Astrocyte of the spinal cord (primary cell): ENCODE measurements at places on chromosomes 6 and 20.

GRCh38 chr20:32474009-32474716 is 111.0 kb downstream of the NOL4L start:
- no peak for DNase-seq

DNA sequence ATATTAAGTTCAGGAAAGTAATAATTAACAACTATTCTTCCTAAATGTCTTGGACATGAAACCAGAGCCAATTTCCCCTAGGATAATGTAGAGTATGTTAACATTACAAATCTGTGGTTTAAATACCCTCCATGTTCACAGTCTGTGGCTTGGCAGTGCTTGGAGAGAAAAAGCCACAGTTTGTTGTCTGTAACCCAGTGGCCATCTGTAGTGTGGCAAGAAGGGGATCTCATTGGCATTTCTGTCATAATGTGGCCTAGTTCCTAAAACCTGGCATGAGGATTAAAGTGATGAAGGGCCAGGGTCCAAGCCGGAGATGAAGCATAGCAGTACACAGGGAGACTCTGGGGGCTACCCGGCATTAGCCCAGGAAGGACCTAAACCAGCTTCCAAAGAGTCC is 31.2 kb downstream of the SYNE1 start:
- peak; percentile 24 for DNase-seq

DNA sequence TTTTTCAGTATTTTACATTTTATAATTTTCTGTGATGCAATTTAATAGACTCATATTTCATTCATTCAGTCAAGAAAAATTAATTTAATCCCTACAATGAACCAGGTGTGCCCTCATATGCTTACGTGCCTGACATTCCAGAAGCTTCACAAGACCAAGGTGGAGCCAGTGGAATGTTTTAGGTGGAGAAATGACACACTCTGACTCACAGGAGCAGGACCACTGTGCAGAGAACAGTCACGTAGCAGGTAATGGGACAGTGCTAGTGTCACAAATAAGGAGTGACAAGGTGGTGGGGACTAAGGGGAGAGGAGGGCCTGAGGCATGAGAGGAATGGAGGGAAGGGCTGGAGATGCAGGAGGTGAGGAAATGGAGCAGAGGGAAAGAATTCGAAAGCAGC is 37.0 kb upstream of the HLA-G start:
- no peak for DNase-seq

DNA sequence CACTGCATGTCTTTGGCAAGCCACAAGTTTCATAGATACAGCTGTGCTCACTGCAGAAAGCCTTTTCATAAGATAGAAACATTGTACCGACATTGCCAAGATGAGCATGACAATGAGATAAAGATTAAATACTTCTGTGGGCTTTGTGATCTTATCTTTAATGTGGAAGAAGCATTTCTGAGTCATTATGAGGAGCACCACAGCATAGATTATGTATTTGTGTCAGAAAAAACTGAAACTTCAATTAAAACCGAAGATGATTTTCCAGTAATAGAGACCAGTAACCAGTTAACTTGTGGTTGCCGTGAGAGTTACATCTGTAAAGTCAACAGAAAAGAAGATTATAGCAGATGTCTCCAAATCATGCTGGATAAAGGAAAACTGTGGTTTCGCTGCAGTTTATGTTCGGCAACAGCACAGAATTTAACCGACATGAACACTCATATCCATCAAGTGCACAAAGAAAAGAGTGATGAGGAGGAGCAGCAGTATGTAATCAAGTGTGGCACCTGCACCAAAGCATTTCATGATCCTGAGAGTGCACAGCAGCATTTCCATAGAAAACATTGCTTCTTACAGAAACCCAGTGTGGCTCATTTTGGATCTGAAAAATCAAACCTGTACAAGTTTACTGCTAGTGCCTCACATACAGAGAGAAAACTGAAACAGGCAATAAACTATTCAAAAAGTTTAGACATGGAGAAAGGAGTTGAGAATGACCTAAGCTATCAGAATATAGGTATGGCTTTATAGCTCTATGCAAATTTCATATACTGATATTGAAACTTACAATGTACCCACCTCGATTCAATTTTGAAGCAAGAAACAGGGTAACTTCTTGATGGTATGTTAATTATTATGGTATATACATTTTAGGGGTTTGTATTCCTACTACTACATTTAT is 23.9 kb upstream of the BAG2 start:
- no peak for DNase-seq

GRCh38 chr6:23690453-23691049 is 435.5 kb upstream of the NRSN1 start:
- DNase-seq, result no peak

- no peak for DNase-seq
Measured at GRCh38 chr20:54017846-54018245, 52.5 kb downstream of the BCAS1 start.

DNA sequence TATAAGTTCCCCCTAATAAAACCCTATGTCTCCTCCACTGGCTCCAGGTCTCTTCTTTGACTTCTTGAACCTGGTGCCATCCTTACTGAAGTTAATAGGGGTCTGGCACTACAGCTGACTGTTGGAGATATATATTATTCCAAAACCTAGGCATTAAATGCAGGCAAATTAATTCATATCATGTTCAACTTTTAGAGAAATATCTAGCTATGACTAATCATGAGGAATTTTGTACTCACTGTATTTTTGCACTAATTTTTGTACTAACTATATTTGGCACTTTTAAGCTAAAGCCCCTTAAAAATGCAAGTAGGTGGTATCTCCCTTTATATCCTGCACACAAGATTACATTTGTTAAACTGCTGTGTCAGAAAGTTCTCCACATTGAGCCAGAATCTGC is 10.9 kb downstream of the DPPA5 start:
- DNase-seq, result no peak

DNA sequence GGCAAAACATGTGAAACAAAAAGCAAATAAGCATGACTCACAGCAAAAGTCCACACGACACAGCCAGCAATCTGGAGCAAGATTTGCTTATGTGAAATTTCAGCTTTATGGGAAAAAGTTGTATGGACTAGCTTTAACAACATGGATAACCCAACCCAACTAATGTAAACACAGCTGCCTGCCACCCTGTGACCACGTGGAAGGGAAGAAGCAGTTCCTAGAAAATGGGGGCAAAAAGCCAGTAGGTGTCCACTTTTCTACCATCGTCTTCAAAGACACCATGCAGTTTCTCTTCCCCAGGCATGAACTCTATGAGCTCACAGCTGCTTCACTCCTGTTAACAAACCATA is 425.4 kb upstream of the RNF217 start:
- peak; percentile 33 for DNase-seq

DNA sequence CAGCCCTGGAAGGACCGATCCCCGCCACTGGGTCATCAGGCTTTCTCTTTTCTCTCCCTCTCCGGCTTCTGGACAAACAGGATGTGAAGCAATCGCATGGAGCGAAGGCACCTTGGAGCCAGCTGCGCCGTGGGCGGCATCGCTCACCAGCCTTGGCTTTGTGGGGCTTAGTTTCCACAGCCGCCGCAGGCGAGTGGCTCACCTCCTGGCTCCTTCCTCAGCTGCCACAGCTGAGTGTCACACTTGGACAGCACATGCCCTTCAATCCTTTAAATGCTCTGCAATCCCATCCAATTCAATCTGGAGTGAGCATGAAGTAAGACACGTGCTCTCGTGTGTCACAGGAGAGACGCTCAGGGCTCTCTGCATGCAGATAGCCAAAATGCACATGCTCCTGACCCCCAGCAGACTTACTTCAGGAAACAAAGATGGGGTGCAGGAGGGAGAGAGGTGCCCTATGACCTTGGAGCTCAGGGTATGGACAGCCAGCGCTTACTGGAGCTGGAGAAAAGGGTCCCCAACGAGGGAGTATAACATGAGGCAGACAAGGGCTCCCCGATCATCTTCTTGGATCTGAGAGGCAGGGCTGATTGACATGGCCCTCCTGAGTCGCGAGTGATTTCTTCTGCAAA is 70.9 kb downstream of the BMP7 start:
- DNase-seq, result peak; percentile 22

DNA sequence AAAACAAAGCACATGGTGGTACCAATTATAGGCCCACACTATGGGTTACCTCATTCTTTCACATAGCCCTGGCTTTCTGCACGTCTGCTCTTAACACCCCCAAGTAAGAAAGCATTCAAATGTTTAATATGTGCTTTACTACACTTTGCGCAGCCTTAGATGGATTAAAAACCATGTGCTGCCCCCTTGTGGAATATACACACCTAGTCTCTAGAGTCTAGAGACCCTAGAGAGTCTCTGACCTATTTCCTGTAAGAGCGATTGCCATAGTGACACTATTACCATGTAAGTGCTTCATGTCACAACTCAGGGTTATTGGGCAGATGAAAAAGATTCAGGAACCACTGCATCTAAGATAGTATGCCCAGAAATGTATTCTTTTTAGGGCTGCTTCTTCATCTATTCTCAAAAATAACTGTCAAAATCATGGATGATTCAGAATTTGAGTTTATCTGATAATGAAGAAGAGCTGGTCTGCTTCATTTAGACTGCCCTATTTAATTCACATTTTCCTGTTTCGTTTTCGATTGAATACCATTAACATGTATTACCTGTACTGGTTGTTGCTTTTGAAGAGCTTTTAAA is 186.3 kb downstream of the ADGB start:
- DNase-seq, result peak; percentile 37

DNA sequence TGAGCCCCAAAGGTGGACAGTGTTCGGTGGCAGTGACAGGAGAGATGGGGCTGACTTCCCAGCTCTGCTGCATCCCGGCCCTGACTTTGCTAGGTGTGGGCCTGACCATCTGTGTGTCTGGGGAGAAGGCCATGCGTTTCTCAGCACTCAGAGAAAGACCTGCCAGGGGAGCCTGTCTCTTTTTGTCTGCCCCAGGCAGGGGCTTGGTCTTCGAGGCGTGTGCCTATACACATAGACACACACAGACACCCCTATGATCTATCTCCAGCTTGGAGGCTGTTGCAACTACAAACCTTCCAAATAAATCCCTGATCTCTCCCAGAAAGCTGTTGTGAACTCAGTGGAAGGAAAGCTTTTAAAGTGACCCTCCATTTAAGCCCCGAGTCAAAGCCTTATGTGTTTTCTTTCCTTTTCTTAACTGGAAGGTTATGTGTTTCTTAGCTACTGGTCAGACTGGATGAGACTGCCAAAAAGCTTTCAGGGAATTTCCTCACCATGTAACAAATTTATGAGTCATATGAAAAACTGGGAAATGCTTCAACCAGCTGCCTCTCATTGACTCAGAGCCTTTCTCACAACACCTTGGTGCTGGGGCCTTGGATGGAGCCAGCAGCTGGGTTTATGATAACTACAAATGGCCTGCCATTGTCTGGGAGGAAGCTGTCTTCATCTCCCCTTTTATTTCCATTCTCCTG is 102.6 kb downstream of the CDC5L start:
- DNase-seq, result peak; percentile 98

DNA sequence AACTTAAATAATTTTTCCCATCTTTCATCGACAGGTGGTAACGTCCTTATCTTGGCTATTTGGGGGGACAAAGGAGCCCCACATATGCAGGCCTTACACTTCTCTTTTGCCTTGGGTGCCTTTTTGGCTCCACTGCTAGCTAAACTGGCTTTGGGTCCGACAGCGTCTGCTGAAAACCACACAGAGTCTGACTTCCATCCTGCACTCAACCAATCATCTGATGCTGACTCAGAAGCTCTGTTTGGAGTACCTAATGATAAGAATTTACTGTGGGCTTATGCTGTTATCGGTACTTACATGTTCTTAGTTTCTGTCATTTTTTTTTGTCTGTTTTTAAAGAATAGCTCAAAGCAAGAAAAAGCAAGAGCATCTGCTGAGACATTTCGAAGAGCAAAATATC is 178.5 kb downstream of the SLC16A10 start:
- DNase-seq, result peak; percentile 17

DNA sequence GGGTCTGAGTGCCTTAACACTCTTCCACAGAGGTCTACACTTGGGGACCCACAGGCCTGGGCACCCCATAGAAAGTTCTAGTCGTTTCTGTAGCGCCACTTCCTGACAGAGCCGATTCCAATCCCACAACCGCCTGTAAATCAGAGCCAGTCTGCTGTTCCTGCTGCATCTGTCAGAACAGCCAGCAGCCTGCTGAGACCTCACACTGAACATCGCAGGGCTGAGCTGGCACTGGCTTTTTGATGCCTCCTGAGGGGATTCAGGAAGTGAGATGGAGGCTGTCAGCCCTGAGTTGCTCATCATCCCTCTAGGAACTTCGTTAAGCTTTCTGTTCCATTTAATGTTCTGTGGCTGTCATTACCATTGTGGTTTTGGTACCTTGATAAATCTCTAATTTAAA is 48.9 kb downstream of the DCBLD1 start:
- peak; percentile 56 for DNase-seq

DNA sequence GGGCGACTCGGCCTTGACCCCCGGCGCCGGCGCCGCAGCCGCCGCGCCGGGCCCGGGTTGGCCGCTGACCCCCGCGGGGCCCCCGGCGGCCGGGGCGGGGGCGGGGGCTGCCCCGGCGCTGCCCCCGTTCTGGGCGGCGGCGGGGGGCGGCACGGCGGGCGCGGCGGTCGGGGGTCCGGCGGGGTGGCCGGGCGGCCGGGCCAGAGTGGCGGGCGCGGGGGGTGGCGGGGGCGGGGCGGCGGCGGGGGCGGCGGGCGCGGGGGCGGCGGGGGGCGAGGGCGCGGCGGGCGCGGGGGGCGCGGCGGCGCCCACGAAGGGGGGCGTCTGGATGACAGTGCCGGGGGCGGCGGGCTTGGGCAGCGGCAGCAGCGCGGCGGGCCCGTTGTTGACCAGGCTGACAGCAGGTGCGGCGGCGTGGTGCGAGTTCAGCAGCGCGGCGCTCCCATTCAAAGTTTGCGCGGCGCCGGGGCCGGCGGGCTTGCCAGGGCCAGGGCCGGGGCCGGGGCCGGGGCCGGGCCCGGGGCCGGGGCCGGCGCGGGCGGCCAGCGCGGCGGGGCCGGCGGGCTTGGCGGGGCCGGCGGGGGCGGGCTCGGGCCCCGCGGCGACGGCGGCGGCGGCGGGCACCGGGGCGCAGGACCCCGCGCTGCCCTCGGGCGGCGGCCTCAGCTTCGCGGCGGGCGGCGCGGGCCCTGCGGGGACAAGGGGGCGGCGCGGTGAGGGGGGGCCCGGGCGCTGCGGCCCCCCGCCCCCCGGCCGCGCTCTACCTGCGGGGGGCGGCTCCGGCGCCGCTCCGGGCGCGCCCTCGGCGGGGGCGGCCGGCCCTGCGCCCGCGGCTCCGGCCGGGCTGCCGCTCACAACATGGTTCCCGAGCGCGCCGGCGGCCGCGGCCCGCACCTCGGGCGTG is 659 bp downstream of the TAF4 start:
- no peak for DNase-seq

GRCh38 chr6:85283436-85283835 is 166.4 kb upstream of the NT5E start:
- DNase-seq, result no peak

- DNase-seq, result no peak
Measured at GRCh38 chr6:82257088-82257774, 9.7 kb upstream of the IBTK start.

- DNase-seq, result no peak
Measured at GRCh38 chr20:4101271-4101670, 85.9 kb upstream of the RNF24 start.

GRCh38 chr6:150767571-150768018 is 97.9 kb upstream of the MTHFD1L start:
- DNase-seq, result peak; percentile 71

DNA sequence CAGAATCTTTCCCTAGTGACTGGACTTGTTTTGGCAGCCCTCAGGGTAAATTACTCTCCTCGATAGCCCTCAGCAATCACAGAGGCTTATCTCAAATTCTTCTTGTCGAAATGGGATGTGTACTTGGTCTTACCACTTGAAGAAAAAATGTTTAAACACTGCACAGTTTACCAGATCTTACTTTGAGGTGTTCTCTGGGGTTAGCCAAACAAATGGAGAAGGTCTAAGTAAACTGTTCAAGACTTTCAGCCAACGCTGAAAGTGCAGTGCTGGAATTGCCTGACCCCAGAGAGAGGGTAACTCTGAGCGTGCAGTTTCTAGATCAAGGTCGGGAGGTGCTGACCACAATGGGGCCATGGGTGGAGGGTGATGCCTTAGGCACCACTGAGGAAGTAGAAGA is 39.2 kb downstream of the MYLIP start:
- DNase-seq, result no peak
